ENCODE measurements at places on chromosomes 2 and 18.
A peak's percentile ranks its signal among the peaks of the same experiment; 100 is the strongest.

DNA sequence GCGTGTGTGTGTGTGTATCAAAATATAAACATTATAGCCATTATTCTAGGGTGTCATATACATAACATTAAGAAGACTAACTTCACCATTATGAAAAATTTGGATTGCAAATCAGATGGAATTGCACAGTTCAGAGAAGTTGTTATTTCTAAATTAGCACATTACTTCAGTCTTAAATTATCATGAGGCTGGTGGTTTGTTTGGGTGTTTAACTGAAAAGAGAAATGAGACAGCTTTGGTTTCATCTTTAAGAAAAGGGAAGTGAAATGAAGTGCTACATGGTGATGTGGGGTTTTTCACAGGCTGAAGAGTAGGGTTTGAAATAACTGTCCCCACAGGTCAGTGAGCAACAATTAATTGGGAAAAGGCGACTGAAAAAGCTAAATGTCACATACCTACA is 161.2 kb upstream of the XIRP2 start:
- DNase-seq, result peak; percentile 58

GRCh38 chr2:60356346-60356745 is 197.1 kb downstream of the BCL11A start:
- no peak for DNase-seq

- DNase-seq, result no peak
Observed at GRCh38 chr18:76678248-76678647, 144.1 kb upstream of the ZNF236 start.

- DNase-seq, result no peak
Observed at GRCh38 chr18:49768051-49768391, 45.3 kb downstream of the ACAA2 start.

- no peak for DNase-seq
Observed at GRCh38 chr18:29188760-29189159, 1011.8 kb upstream of the CDH2 start.

GRCh38 chr2:12642859-12643258 is 73.9 kb upstream of the TRIB2 start:
- DNase-seq, result no peak

DNA sequence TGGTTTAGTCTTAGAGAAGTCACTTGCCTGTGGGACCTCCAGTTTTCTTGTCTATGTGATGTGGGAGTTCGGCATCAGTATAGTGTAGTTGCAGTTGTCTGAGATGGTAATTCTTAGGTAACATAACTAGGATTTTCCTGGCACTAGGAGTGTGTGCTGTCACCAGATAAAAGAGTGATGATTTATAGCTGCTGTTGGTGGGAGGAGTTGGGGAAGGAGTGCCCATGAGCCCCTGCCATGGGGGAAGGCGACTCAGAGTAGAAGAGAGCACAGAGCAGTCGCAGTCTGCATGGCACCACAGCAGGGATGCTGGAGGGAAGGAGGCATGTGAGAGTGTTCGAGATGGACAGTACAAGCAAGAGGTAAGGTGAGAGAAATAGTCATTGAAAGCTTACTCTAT is 38.7 kb downstream of the ATP9B start:
- no peak for DNase-seq

- DNase-seq, result no peak
Observed at GRCh38 chr2:240349133-240350005, 86.1 kb upstream of the GPC1 start.

DNA sequence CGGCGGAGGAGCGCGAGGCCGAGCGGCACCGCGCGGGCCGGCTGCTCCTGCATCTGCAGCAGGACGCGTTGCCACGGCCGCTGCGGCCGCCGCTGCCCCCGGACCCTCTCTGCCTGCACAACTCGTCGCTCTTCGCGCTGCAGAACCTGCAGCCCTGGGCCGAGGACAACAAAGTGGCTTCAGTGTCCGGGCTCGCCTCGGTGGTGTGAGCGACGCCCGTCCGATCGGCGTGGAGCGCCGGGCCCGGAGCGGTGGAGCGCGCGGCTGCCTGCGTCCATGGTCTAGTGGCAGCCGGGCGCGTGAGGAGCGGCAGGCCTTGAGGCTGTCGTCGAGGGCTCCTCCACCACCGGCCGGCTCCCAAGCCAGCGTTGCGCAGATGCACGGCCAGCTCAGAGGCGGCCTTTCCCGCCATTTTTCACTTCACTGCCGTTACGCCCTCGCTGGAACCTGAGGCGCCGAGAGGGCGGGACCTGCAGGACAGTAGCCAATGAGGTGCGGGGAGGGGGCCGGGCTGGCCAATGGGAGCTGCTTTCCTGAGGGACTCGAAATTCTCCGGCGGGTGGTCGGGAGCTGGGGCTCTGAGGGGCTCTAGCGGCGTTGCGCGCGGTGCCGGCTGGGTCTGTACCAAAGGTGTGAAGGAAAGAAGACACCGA is 1.9 kb downstream of the TLX2 start:
- DNase-seq, result peak; percentile 65

- no peak for DNase-seq
Observed at GRCh38 chr2:203960811-203961210, 24.2 kb downstream of the ICOS start.

GRCh38 chr18:21997207-21998143 is 171.9 kb upstream of the GATA6 start:
- DNase-seq, result peak; percentile 61

DNA sequence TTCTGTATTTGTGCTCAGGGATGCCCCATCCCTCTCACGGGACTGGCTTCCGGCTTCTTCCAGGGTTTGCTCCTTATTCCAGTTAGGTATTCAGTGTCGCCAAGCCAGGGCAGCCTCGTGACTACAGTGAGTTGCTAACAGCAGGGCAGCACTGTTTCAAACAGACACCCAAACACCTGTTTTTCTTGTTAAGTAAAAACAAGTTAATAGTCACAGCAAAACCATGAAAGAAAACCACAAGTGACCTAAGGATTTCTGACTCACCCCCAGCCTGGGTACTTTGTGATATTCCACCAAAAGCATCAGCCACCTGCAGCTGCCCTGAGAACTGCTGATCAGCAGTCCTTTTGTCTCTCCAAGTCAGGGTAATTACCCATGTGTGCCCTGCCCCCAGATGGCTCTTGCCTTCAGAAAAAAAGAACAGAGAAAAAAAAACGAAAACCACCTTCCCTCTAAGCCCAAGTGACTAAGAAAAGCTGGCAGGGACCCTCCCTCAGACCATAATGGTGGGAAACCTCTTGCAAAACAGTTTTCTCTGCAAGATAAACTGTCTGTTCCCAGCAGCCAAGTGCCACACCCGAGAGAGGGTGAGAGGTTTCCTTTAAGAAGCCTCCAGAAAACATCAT is 178.2 kb downstream of the ANAPC1 start:
- peak; percentile 55 for DNase-seq

DNA sequence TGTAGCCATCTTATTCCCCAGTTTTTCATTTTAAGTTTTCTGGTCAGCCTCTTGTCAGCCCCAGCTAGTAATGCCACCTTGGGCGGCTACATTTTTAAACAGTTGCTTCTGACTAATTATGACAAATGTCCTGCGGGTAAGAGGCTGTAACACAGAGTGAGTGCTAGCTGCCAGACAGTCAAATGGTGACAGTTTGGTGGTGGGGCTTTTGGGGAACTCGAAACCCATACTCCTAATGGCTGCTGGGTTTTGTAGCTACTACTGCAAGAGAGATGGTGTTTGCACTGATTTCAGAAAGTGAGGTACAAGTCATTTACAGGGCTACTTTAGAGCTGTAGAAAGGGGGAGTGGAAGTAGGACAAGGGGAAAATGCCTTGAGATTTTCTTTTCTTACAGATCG is 48.2 kb downstream of the ZCCHC2 start:
- DNase-seq, result no peak

DNA sequence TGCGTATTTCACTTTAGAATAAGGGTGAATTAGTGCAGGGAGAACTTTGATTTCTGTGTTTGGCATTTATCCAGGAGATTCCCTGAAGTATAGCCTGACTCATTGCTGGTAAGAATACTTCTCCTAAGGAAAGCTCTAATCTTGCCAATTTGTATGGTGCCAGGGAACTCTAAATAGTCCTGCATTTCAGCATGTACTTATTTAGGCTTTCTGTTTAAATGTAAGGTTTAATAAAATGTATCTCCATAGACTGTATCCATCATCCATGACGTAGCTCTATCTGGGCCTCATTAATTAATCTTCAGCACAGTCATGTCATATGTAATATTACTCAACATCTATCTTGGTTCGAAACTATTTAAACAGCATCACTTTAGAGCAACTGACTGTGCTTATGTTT is 127.7 kb downstream of the DOK6 start:
- no peak for DNase-seq

- no peak for DNase-seq
Observed at GRCh38 chr2:5328826-5329225, 363.4 kb upstream of the SOX11 start.

DNA sequence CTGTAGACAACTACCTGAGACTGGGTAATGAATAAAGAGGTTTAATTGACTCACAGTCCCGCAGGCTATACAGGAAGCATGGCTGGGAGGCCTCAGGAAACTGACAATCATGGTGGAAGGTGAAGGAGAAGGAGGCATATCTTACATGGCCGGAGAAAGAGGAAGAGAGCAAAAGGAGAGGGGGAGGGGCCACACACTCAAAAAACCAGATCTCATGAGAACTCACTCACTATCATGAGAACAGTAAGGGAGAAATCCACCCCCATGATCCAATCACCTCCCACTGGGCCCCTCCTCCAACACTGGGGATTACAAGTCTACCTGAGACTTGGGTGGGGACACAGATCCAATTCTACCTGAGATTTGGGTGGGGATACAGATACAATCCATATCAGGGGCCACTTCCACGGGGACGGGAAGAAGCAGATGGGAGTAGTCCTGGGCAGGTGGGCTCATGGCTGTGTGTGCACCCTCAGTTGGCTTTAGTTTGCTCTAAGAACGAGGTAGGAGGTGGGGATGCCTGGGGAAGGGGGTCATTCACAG is 9.9 kb downstream of the MAB21L4 start:
- peak; percentile 2 for DNase-seq

- DNase-seq, result no peak
Observed at GRCh38 chr2:128245813-128246212, 72.9 kb downstream of the HS6ST1 start.

DNA sequence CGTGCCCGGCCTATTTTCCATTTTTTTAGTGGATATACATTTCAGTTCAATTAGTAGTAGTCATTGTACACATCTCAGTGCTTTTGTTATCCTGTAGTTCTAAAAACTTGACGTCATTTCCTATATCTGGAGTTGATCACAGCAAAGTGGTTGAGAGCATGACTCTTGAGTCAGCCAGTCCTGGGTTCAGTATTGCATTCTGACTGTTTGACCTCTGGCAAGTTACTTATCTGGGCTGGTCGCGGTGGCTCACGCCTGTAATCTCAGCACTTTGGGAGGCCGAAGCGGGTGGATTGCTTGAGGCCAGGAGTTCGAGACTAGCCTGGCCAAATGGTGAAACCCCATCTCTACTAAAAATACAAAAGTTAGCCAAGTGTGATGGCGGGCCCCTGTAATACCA is 50.4 kb upstream of the PPM1B start:
- peak; percentile 72 for DNase-seq

- DNase-seq, result peak; percentile 74
Observed at GRCh38 chr2:136110526-136110925, 7.4 kb downstream of the CXCR4 start.

GRCh38 chr2:109280804-109281203 is 151.8 kb downstream of the SH3RF3 start:
- no peak for DNase-seq

GRCh38 chr2:176507786-176508185 is 238.5 kb downstream of the MTX2 start:
- no peak for DNase-seq

DNA sequence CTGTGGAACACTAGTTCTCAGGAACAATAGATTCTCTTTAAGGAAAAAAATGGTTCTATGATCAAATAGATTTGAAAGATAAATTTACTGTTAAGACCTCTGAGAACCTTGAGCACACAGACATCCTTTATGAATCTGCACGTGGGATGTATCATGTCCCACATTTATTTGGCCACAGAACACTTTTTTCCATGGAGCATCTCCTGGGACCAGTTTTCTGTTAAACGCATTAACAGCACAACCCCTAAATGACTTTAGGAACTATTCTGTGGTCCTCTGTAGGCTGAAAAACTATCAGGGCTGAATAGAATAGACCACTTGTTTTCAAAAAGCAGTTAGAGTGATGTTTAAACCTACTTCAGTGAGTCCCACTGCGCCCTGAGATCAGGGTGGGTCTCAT is 132.2 kb upstream of the PID1 start:
- DNase-seq, result no peak

GRCh38 chr2:56224316-56224715 is 40.5 kb downstream of the CCDC85A start:
- no peak for DNase-seq

GRCh38 chr2:102451968-102452367 is 21.1 kb upstream of the SLC9A4 start:
- DNase-seq, result no peak

GRCh38 chr2:148619560-148620195 is 24.9 kb upstream of the EPC2 start:
- no peak for DNase-seq
